ENCODE measurements at places on chromosomes 3 and 15.

DNA sequence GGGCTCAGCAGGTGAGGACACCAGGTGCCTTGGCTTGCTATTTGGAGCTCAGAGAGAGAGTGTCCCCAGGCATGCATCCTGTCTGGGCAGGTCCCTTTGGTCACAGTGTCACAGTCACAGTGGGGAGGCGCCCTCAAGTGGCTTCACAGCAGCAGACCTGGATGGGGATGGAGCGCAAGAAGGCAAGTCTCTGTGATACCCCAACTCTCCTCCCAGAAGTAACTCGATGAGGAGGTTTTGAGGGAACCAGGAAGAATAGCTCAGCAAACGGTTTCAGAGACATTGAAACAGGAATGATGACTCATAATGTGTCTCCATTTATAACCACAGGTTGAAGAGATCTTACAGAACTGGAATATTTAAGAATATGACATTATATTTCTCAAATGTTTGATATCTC is 66.5 kb upstream of the SH3GL3 start:
- no peak for DNase-seq

DNA sequence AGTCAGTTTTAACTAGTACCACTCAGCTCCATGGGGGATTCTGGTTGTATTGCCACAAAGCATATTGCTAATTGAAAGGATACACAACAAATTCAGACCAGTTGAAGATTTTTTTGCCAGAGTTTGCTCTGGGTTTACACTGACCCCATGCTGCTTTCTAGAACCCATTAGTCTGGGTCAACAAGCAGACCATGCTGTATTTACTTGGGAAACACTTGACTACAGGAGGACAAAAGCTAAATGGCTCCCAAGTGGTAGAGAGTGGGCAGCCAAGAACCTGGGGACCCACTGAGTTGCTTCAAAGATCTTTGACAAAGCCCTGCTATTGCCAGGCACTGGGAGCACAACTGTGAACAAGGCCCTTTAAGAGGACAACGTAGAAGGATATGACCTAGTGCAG is 86.8 kb upstream of the PSMD6 start:
- no peak for DNase-seq

- DNase-seq: no peak
These were observed 4.3 kb upstream of the LRRK1 start for GRCh38 chr15:100914876-100915275.

GRCh38 chr15:58043192-58043903 is 22.2 kb downstream of the ALDH1A2 start:
- no peak for DNase-seq
